ENCODE measurements at places on chromosomes 5 and 9.
A peak's percentile ranks its signal among the peaks of the same experiment; 100 is the strongest.

DNA sequence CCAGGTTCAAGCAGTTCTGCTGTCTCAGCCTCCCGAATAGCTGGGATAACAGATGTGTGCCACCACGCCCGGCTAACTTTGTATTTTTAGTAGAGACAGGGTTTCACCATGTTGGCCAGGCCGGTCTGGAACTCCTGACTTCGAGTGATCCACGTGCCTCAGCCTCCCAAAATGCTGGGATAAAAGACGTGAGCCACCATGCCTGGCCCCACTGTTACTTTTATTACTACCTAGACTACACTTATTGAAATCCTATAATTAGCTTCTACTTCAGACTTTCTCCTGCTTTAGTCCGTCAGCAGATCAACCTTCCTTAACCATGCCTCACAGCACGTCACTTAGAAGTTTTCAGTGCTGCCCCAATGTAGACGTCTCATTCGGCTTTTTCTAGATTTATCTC is 8.2 kb downstream of the ZBTB43 start:
- no peak for DNase-seq

DNA sequence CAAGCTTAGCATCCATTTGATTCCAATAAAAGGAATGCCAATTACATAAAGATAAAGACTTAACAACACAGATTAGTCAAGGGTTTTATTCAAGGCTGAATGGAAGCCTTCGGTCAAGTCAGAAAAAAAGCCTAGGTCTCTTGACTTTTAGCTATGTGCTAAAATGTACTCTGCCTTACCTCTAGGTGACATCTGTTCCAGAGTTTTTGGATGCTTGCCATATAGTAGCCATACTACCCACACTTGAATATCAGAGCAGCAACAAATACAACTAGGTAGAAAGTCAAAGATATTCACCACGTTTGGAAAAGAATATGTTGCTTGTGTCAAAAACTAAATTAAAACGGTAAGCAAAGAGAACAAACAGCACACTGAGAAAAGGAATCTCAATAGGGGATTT is 484.7 kb downstream of the ELAVL2 start:
- no peak for DNase-seq

DNA sequence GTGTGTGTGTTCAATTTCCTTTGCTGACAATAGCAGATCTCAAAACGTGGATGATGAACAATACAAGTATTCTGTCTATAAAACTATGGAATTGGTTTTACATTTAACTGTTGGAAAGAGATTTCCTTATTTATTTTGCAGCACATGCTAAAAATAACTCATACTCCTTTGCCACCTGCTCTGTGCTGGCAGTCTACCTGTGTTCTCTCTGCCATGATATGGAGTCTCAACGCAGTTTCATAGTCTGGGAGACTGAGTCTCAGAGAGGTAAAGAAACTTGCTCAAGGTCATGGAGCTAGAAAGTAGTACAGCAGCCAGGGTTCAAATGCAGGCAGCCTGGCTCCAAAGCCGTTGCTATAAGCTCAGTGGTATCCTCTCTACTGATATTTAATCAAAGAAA is 466.0 kb upstream of the DAP start:
- no peak for DNase-seq

DNA sequence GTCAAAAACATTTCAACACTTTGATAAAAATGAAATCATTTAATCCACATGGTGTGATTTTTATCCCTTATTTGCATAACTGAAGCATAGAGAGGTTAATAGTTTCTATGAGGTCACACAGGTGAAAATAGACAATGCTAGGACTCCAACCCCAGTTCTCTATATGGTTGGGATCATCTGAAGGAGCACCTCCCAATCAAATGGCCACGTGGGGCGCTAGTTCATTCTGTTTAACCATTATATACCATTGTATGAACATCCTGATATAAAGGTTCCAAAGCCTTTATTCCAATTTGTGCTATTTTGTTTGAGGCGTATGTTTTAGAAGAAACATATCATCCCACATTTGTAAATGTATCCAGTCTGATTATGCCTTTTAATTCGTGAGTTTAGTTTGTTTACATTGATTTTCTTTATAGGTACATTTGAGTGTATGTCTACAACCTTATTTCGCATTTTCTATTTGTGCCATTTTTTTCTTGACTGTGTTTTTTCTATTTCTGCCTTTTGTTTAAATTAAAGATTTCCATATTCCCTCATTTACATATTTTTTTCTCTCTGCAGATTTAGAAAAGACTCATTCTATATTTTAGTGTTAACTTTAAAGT is 1092.0 kb downstream of the MAT2B start:
- no peak for DNase-seq

DNA sequence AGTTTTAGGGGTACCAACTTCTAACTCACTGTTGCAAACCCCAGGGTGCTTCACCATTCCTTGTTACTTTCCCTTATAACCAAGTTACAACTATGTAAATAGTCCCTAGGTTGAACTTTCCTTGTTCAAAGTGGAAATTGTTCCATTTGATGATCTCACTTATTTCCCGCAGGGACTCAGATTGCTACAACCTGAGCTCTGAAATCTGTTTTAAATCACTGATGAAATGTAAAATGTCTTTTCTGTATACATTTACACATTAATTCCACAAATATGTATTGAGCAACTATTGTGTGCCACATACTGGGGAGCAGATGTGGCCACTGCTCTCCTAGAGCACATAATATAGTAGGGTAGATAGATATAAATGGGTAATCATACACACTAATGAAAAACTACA is 69.1 kb upstream of the TARS1 start:
- DNase-seq = peak; percentile 53

- DNase-seq = no peak
These were observed 155.3 kb upstream of the ANKRD55 start for GRCh38 chr5:56388229-56388985.

DNA sequence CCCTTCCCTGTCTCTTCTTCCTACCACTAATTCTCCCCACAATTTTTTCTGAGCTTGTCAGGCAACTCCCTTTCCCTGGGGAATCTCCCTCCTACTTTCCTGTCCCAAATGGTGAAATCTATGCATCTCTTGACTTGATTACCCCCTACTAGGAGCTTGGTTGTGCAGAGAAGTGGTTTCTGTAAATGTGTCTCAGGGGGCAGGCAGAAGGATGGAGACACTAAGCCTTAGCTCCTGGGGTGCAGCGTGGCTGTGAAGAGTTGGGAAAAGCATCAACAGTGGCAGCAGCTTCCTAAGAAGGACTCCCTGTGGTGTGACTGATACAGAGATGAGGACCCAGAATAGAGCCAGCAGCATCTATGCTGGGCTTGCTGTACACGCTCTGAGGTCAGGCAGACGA is 62.3 kb downstream of the NRG2 start:
- DNase-seq = no peak

DNA sequence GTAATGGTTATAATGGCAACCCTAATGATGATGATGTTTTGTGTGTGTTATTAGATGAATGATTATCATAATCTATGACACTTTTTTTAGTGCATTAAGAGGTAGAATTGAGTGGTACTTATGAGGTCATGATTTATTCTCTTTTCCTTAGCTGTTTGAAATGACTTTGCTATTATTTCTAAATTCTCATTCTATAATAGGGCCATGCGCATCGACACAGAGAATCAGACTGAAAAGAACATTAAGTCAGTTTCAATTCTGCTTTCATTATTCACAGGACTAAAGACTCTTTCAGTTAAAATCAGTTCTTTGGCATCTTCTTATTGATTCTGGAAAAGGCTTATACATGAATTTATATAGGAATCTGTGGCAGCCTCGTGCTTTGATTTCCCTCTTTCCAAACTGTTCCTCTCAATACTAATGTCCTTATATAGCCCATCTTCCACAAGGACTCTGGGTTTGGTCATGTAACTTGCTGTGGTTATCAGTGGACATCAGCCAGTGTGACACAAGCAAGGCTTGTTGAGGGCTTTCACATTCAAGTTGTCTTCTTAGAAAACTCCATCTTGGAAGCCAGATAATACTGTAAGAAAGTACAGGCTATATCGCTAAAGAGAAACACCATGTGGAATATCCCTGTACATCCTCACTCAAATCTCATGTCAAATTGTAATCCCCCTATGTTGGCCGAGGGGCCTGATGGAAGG is 140.3 kb upstream of the CHD1 start:
- no peak for DNase-seq

DNA sequence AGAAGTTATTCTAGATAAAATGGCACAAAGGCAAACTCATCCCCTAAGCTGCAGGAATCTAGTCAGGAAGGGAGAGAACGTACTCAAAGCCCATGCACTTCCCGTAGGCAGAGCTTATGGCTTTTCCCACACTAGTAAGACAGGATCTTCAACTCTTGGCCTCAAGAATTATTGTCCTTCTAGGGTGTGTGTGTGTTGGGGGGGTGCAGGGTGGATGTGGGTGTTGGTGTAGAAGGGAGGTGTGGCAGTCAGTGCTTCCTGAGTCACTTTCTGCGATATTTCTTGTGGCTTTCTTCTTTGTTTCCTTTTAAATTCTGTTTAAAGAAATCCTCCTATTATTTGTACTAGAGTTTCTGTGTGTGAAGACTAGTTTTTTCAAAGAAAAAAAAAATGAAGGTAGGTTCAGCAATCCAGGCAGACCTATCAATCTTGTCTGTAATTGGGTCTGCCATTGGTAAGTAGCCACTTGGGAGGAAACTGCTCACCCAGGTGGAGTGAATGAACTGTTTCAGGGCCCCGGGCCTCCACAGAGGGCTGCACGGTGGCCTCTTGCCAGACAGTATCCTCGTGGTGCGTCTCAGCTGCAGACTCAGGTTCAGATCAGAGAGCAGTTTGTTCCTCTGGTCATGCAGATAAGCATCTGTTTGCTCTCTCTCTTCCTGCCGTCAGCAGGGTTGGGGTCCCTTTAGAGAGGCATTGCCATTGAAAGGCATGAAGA is 131.9 kb downstream of the NPR3 start:
- no peak for DNase-seq

GRCh38 chr9:116596646-116597045 is 90.5 kb upstream of the TRIM32 start:
- no peak for DNase-seq

DNA sequence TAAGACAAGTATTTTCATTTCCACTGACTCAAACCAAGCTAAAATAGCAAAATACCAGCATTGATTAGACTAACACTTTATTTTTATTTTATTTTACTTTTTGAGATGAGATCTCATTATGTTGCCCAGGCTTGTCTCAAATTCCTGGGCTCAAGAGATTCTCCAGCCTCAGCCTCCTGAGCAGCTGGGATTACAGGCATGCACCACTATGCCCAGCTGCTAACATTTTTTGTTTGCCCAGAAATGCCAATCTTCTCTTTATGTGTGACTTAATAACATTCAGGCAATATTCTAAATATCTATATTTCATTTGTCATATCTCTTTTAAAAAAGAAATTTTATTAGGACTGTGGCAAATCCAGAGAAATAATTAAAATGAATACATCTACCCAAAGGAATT is 55.0 kb downstream of the OXCT1 start:
- DNase-seq = no peak

GRCh38 chr5:87898574-87898973 is 370.1 kb downstream of the TMEM161B start:
- DNase-seq = no peak

- DNase-seq = no peak
These were observed 59.7 kb downstream of the STRBP start for GRCh38 chr9:123208626-123209174.

- DNase-seq = no peak
These were observed 2.0 kb downstream of the S100Z start for GRCh38 chr5:76851728-76852369.

GRCh38 chr9:123418052-123418430 is 62.0 kb downstream of the CRB2 start:
- DNase-seq = no peak

DNA sequence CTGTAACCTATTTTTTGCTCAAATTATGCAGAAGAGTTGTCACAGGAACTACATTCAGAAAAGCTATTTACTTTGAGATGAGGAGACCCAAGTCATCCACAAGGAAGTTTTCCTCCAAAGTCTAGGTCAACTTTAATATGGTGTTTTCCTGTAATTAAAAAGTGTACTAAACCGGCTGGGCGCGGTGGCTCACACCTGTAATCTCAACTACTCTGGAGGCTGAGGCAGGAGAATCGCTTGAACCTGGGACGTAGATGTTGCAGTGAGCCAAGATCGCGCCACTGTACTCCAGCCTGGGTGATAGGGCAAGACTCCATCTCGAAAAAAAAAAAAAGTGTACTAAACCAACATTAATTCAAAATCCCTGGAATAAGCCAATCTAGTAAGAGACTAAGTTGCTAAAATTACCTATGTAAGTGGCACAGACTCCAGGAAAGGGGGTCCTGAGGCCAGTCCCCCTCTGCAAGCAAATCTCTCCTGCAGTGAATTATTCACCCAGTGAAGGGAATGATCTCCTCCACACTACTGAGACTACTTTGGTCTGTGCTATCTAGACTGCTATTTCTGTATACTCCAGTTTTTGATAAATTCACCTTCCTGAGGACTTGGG is 38.9 kb downstream of the FNBP1 start:
- DNase-seq = no peak

DNA sequence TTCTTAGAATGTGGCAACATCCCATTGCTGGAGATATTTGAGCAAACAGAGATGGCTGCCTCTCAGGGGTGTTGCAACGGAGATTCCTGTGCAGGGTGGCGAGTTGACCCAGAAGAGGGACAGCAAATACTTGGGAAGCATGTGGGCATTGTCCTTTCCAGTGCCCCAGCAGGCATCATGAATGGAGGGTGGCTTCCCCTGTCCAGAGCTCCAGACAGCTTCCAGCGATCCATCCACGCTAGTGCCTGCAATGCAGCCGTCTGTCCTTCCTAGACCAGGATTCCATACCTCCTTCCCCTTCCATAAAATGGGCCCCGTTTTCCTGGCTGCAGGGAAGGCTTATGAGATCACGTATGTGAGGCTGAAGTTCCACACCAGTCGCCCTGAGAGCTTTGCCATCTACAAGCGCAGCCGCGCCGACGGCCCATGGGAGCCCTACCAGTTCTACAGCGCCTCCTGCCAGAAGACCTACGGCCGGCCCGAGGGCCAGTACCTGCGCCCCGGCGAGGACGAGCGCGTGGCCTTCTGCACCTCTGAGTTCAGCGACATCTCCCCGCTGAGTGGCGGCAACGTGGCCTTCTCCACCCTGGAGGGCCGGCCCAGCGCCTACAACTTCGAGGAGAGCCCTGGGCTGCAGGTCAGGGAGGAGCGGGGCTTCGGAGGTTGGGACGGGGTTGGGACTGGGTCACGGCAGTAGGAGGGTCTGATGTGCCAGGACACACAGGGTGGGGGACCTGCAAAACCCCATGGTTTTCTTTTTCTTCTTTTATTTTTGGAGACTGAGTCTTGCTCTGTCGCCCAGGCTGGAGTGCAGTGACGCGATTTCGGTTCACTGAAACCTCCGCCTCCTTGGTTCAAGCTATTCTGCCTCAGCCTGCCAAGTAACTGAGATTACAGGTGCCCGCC is 17.2 kb downstream of the LAMC3 start:
- no peak for DNase-seq

- DNase-seq = no peak
These were observed 13.9 kb downstream of the REXO4 start for GRCh38 chr9:133403766-133404453.

GRCh38 chr5:33491941-33492340 is 51.2 kb downstream of the TARS1 start:
- DNase-seq = no peak

Data from astrocyte (in vitro differentiated cells and primary cell).